ENCODE measurements at places on chromosomes 6 and 20.

GRCh38 chr6:104207635-104208034 is 652.1 kb downstream of the HACE1 start:
- no peak for DNase-seq

DNA sequence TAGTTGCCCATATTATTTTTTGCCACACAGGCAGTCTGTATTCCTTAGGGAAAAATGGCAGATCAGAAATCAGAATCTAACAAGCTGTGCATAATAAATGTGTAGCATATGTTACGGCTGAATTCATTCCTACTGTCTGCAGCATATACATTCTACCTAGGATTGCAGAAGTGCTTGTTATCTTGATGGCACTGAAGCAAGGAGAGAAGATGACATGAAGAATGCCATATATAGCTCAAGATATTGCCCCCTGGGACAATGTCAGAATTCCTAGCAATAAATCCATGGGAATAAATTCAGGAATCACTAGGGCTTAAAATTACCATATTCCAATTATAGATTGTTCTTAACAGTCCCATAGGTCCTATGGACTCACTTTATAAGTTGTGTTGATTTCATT is 293.0 kb upstream of the CNR1 start:
- no peak for DNase-seq

DNA sequence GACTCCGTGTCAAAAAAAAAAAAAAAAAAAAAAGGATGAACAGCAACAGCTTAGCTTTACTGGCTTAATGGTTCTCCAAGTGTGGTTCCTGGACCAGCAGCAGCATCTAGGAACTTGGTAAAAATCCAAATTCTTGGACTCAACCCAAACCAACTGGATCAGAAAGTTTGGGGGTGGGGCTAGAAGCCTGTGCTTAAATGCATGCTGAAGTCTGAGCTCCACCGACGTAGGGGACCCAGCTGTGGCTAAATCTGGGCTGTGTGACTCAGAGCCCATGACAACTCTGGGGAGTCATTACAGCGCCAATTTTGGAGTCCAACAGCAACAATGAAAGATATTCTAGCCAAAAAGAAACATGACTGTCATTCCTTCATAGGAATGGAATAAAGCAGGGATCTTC is 13.6 kb upstream of the CHD6 start:
- DNase-seq = no peak

DNA sequence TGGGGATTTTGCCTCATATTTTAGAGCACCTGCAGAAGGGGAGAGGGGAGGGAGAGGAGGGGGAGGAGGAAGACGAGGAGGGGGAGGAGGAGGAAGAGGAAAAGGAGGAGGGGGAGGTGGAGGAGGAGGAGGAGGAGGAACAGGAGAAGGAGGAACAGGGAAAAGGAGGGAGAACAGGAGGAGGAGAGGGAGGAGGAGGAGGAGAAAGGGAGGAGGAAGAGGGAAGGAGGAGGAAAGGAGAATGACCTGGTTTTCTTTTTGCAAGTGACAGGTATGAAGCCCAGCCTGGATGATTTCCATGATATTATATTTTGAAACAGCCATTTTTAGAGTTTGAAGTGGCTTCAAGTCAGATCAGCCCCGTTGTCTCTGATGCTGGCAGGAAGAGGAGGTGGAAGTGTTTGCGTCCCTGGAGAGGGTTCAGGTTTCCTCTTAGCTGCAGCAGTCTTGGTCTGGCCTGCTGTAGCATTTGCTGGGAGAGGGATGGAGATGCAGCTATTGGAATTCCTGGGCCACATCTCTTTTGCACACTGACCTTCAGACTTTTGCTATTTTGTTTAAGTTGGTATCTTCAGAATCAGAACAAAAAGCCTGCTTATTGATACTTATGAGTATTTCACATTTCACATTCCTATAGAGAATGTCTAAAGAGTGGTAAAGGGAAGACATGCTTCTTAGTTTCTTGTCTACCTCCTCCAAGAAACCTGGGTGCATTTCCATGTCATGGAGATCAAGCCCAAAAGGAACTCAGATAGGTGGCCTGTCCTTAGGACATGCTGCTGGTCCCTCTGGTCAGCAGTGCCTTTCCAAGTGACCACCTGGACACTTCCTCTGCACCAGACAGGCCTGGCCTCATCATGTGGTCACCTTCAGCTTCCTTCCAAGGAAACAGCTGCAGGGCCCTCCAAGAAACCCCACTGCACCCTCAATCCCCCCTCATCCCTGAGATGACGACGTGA is 54.3 kb upstream of the IYD start:
- DNase-seq = no peak

DNA sequence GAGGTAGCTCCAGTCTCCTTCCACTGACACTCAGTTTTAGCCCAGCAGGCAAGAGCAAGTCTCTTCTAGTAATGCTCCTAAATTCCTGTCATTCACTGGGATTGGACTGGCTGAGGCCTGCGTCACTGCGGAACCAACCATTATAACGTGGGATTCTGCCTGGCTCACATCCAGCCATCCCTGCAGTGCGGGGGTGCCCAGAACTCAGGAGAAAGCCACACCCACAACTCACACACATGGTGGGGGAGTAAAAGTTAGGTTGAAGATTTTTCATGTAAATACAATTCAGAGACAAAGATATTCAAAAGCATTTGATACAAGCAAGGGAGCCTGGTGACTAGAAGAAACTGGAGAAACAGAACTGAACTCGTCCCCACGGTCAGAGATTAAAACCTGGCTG is 504.0 kb upstream of the CDH4 start:
- no peak for DNase-seq

DNA sequence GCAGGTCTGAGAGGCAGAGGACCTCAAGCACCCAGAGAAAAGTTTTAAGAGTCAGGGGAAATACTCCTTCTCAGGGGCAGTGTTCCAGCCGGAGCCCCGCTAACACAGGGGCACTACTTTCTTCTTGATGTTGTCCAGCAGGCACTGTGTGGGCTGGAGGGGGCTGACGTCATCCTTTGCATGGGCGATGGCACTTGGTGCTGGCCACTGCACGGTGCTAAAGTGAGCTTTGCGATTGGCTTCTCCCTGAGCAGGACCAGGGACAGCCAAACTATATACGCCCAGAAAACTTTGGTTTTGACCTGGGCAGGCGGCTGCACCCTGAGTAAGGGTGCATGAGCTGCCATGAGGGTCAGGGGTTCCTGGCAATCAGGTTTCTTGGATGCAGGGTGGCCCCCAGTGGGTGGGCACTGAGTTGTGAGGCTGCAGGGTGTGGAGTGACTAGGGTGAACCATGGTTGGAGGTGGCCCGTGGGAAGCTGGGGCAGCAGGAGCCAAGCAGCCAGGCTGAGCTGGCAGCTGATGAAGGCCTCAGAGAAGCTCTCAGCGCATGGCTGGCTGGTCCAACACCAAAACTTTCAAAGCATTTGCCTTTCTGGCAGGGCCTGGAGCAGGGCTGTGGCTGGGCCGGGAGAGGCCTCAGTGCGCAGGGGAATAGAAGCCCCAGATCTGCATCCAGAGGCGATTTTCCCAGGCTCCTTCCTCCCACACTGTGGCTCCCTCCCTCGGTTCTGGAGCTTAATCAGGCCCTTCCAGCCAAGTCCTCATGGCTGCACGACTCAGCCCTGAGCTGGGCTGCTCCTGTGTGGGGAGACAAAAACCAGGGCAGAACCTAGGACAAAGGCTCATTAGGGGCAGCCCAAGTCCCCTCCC is 18.3 kb downstream of the MRPS18A start:
- no peak for DNase-seq

- DNase-seq = no peak
Measured at GRCh38 chr20:57180954-57181353, 85.5 kb downstream of the BMP7 start.

GRCh38 chr6:105321207-105321606 is 81.7 kb downstream of the PREP start:
- no peak for DNase-seq

GRCh38 chr20:45765980-45766379 is 25.7 kb downstream of the WFDC3 start:
- DNase-seq = no peak

- DNase-seq = no peak
Measured at GRCh38 chr6:154123155-154123956, 84.3 kb downstream of the OPRM1 start.

GRCh38 chr20:57391439-57392301 is 474 bp downstream of the RBM38 start:
- no peak for DNase-seq

- no peak for DNase-seq
Measured at GRCh38 chr6:37004044-37004980, 1.1 kb upstream of the FGD2 start.

DNA sequence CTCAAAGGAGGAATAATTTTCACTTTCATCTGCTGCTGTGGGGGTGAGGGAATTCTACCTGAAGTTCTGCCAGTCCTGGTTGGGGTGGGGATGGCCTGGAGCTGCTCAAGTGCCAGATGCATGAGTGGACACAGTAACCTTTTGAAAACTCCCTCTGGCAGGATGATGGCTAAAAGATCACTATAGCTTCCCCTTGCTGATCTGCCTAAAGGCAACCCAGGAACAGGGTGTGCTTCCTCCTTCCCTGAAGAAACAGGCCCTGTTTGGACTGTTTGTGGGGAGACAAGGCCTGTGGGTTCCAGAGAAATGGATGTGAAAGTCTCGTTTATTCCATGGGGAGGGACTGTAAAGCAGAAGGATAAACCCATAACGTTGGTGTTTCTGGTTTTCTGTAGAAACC is 176.9 kb downstream of the DTNBP1 start:
- DNase-seq = no peak

DNA sequence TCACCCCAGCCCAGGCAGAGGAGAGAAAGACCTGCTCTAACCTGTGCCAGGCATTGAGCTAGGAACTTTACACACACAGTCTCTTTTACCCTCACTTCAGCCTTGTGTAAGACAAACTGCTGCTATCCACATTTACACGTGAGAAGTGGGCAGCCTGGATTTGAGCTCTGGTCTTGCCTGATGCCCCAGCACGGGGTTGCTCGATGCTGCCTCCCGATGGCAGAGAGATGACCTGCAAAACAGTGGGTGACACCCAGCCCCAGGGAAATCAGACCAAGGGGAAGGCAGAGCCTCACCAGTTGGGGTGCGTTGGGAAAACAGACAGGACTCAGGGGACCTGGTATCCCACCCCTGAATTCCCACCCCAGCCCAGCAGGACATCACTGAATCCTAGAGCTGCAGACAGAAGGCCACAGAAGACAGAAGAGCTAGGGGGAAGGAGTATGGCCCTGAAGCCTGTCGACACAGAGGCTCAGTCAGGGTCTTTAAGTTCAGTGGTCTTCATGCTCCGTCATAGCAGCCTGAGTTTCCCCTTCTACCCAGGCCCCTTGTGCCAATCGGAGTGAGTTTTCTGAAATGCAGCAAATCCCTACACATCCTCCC is 990 bp downstream of the BPI start:
- DNase-seq = no peak

GRCh38 chr20:11375335-11375734 is 542.4 kb upstream of the BTBD3 start:
- DNase-seq = no peak

DNA sequence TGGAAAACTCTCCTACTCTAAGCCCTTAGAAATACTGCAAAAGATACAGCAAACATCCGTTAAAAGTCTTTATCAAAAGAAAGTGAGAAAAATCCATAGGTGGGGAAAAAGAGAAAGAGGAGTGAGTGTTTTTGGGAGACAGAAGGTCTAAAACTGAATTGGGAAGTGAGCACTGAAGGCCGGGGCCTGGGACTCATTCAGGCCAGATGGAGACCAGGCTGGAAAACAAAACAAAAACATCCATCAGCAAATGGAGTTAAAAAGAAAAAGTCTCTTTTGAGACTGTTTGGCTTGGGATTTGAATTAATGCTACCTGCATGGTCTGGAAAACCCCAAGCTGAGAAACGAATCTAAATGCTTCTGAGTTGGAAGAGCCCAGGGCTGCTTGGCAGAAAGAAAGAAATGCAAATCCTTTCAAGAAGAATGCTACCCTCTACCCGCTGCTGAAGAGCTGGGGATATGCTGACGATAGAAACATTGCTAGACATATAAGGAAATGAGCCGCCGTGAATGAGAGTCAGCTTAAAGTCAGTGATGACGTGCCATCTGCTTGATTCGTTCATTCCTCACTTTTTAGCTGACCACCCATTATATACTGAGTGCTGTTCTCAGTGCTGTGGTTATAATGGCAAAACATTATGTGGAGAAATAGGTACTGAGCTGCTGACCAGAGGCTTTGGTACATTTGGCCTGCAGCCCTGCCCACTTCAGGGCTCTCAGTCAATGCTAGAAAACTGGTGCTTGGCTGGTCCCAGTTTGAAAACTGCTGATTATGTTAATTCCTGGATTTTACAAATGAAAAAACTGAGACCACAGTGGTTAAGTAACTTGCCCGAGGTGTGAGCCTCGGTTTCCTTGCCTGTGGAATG is 28.0 kb upstream of the TULP4 start:
- no peak for DNase-seq

DNA sequence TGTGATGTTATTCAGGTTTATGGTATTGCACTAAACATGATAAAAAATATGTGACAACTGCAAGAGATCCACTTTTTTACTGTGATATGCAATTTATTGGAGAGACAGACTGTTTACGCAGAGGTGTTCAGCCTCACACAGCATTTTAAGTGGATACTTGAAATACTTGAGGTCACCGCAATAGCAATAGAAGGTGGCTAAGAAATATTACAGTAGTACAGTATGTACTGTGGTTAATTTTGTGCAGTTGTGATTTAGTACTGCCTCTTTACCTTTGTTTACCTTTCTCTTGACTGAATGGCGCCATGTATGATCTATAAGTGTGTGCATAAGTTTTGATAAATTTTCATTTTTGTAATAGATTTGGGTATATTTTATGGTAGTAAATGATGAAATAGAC is 17.4 kb downstream of the MACROD2 start:
- DNase-seq = no peak

DNA sequence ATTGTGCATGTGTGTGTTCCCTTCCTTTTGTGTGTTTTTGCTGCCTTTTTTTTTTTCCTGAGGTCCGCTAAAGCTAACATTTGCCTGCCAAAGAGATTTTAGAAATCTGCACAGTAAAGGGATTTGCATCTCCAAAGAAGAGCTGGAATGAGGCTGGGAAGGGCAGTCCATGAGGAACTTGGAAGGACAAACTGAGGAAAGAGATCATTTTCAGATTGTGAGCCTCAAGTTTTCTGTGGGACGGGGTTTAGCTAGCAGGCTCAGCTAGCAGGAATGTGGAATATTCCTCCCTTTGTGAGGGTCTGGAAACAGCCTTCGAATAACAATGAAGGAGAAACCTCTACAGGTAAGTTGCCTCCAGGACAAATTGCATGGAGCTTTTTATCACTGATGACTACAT is 3.8 kb downstream of the INSM1 start:
- no peak for DNase-seq

- DNase-seq = no peak
Measured at GRCh38 chr6:24931296-24931695, 4.5 kb downstream of the RIPOR2 start.

- no peak for DNase-seq
Measured at GRCh38 chr6:169677096-169677495, 24.7 kb downstream of the WDR27 start.

- no peak for DNase-seq
Measured at GRCh38 chr6:30774701-30775100, 30.4 kb upstream of the IER3 start.

DNA sequence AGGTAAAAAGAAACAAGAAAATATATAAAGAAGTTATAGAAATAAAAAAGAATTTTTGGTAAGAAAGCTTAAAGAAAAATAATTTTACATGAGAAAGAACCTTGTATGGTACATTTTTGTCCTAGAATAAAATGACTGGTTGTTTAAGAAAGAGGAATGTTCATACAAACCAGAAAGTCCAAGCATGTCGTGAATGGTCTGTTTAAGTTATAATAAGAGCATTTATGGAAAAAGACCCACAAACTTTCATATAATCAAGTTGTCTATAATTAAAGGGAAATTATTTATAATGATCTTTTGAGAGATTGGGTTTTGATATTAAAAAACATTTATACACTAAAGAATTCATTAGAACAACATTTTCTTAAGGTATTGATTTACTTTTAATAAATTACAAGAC is 27.8 kb upstream of the FAM110A start:
- no peak for DNase-seq

Measured in type B pancreatic cell (in vitro differentiated cells).